ENCODE measurements at places on chromosomes 11 and 22.

GRCh38 chr11:69636512-69637197 is 4.3 kb upstream of the CCND1 start:
- H3K27me3 ChIP-seq: no peaks in the 10 kb centered on the region
- DNase-seq: no peak
- H3K36me3 ChIP-seq: no peaks in the 10 kb centered on the region
- peaks cover 56% of the 10 kb centered on the region for H3K4me1 ChIP-seq
- peak overlapping the region; percentile 87 for H3K27ac ChIP-seq
- peak overlapping the region; percentile 36 for H3K4me3 ChIP-seq

DNA sequence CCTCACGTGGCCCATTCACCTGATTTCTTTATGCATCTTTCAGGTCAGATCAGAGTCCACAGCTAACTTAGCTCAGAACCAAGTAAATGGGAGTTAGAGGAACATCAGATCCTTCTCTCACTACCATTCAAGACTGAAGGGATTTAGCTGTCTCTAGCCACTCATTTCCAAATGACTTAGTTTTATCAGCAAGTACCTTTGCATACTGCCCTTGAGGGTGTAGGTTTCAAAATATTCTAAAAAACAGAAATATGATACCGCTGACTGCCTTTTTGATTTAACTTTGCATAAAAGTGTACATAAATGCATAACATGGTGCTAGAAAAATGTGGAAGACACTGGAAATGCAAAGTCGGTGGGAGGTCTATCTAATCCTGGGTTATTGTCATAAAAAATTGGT is 500.6 kb upstream of the CHORDC1 start:
- no peak overlapping the region for H3K27ac ChIP-seq
- H3K36me3 ChIP-seq: no peaks in the 10 kb centered on the region
- H3K4me3 ChIP-seq: no peak overlapping the region

GRCh38 chr11:13012056-13012661 is 3.0 kb downstream of the RASSF10 start:
- no peaks in the 10 kb centered on the region for H3K27me3 ChIP-seq
- no peak overlapping the region for H3K4me3 ChIP-seq
- H3K27ac ChIP-seq: no peak overlapping the region
- no peaks in the 10 kb centered on the region for H3K36me3 ChIP-seq
- DNase-seq: no peak

DNA sequence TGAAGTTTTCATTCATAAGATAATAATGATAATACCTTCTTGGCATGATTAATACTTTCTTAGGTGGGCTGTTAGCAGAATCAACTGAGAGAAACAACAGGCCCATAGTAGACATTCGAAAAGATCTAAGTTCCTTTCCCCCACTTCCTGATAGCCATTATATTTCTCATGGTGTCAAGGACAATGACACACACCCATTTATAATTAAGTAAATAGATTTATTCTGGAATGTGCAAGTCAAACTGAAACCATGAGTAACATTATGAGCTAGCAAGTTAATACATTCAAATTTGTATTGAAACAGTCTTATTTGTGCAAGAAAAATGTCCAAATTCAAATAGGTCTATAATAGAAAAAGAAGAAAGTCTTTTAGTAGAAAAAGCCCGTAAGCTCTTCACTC is 301.1 kb downstream of the GUCY1A2 start:
- H3K36me3 ChIP-seq: no peaks in the 10 kb centered on the region
- H3K27me3 ChIP-seq: no peaks in the 10 kb centered on the region
- H3K4me3 ChIP-seq: no peak overlapping the region
- H3K4me1 ChIP-seq: no peaks in the 10 kb centered on the region

- no peak overlapping the region for H3K27ac ChIP-seq
- no peak for DNase-seq
- no peaks in the 10 kb centered on the region for H3K36me3 ChIP-seq
- no peak overlapping the region for H3K4me3 ChIP-seq
- no peaks in the 10 kb centered on the region for H3K4me1 ChIP-seq
Measured at GRCh38 chr11:125931668-125932067, 14.2 kb upstream of the VSIG10L2 start.

GRCh38 chr11:111557425-111558111 is 17.0 kb downstream of the LAYN start:
- no peaks in the 10 kb centered on the region for H3K4me1 ChIP-seq
- no peak overlapping the region for H3K4me3 ChIP-seq
- peak overlapping the region; percentile 9 for H3K27ac ChIP-seq
- DNase-seq: no peak
- H3K27me3 ChIP-seq: no peaks in the 10 kb centered on the region

GRCh38 chr11:83728281-83728680 is 442.1 kb upstream of the CCDC90B start:
- H3K4me1 ChIP-seq: no peaks in the 10 kb centered on the region
- H3K4me3 ChIP-seq: no peak overlapping the region
- H3K27ac ChIP-seq: no peak overlapping the region

GRCh38 chr11:20161923-20162744 is 1.9 kb upstream of the DBX1 start:
- H3K4me3 ChIP-seq: no peak overlapping the region
- no peaks in the 10 kb centered on the region for H3K36me3 ChIP-seq
- H3K4me1 ChIP-seq: peaks cover 56% of the 10 kb centered on the region
- no peak for DNase-seq
- H3K27ac ChIP-seq: no peak overlapping the region

GRCh38 chr22:31229402-31230079 is 17.4 kb downstream of the LIMK2 start:
- H3K27ac ChIP-seq: peak overlapping the region; percentile 29
- H3K27me3 ChIP-seq: no peaks in the 10 kb centered on the region
- peaks cover 32% of the 10 kb centered on the region for H3K4me1 ChIP-seq
- H3K4me3 ChIP-seq: no peak overlapping the region

DNA sequence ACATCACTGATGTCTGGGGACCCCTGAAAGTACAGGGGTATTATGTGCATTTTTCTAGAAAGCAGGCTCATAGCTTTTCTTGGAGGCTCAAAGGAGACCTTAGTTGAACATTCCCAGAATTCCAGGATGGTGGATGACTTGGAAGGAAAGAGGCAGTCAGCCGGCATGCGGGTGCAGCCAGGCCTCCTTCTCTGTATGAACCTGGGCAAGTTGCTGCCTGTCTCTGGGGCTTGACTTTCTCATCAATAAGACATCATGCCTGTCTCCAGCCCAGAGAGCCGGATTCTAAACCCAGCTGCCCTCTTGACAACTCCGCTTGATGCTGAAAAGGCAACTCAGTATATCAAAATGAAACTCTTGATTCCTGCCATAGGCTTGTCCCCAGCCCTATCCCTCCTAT is 12.6 kb downstream of the MS4A15 start:
- no peak for DNase-seq
- H3K36me3 ChIP-seq: no peaks in the 10 kb centered on the region
- H3K4me1 ChIP-seq: no peaks in the 10 kb centered on the region
- no peak overlapping the region for H3K4me3 ChIP-seq
- H3K27me3 ChIP-seq: no peaks in the 10 kb centered on the region

DNA sequence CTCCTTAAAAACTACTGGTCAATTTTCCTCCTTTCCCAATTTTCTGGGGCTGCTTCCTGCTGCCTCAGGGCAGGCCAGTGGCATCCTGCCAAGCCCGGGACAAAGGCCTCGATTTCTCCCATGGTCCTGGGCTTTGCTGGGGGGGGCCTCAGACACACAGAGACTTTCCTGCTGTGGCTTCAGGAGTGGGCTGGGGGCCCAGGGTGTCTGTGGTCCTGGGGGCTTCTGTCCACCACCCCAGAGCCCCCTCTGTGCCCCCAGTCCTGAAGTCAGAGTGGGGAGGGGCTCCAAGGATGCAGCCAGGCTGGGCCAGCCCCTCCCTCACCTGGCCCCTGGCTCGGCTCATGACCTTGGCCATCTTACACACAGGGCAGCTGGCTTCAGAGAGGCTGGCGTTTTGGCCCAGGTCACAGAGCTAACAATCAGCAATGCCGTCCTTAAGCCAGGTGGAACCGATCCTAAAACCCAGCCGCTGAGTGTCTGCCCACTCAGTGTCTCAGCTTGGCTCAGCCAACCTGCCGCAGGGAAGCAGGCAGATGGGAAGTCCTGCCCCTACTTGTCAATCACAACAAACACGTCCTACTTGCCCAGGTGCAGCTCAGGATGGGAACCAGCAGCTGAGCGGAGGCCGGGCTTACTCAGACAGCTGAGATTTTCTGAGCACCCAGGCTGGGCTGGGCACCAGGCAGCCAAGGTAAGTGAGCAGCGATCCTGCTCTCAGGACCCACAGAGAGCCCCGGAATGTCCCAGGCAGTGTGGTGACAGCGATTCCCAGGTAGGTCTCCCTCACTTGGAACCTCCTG is 34.6 kb downstream of the OSBPL5 start:
- DNase-seq: no peak
- no peaks in the 10 kb centered on the region for H3K27me3 ChIP-seq
- no peaks in the 10 kb centered on the region for H3K4me1 ChIP-seq
- no peak overlapping the region for H3K27ac ChIP-seq
- H3K4me3 ChIP-seq: no peak overlapping the region

GRCh38 chr11:134393638-134394037 is 18.4 kb downstream of the B3GAT1 start:
- peaks cover 12% of the 10 kb centered on the region for H3K4me1 ChIP-seq
- no peaks in the 10 kb centered on the region for H3K27me3 ChIP-seq
- no peak overlapping the region for H3K4me3 ChIP-seq
- H3K27ac ChIP-seq: no peak overlapping the region

- H3K4me3 ChIP-seq: no peak overlapping the region
- no peaks in the 10 kb centered on the region for H3K36me3 ChIP-seq
- no peaks in the 10 kb centered on the region for H3K4me1 ChIP-seq
- H3K27ac ChIP-seq: no peak overlapping the region
- DNase-seq: no peak
- H3K27me3 ChIP-seq: no peaks in the 10 kb centered on the region
Measured at GRCh38 chr11:75028724-75029123, 40.0 kb downstream of the NEU3 start.

DNA sequence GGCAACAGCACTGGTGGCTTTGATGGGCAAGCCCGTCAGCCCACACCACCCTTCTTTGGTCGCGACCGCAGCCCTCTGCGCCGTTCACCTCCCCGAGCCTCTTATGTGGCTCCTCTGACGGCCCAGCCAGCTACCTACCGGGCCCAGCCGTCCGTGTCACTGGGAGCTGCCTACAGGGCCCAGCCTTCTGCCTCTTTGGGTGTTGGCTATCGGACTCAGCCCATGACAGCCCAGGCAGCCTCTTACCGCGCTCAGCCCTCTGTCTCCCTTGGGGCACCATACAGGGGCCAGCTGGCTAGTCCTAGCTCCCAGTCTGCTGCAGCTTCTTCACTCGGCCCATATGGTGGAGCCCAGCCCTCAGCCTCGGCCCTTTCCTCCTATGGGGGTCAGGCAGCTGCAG is 8.0 kb downstream of the RBM14 start:
- no peak overlapping the region for H3K4me3 ChIP-seq
- no peak overlapping the region for H3K27ac ChIP-seq
- H3K36me3 ChIP-seq: peaks cover 72% of the 10 kb centered on the region
- DNase-seq: no peak

DNA sequence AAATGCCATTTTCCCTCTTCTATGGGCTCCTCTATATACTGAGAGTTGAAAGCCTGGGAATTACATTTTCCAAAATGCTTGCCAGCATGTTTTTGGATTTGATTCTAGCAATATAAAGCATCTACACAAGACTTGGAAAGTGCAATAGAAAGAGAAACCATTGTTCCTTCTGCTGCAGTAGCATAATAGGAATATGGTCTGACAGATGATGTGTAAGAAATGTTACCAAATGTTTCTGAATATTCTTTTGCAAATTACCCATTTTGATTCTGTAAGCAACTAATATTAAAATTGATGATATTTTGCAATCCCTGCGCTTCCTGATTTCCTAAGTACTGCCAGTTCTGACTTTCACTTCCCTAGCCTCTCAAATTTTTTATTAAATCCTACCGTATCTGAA is 61.6 kb downstream of the CASP12 start:
- no peaks in the 10 kb centered on the region for H3K27me3 ChIP-seq
- no peak overlapping the region for H3K27ac ChIP-seq
- no peaks in the 10 kb centered on the region for H3K36me3 ChIP-seq
- no peak overlapping the region for H3K4me3 ChIP-seq
- no peak for DNase-seq

- DNase-seq: no peak
- H3K27me3 ChIP-seq: no peaks in the 10 kb centered on the region
- H3K4me1 ChIP-seq: no peaks in the 10 kb centered on the region
Measured at GRCh38 chr11:12508151-12508751, 130.9 kb downstream of the PARVA start.

GRCh38 chr11:73659961-73660360 is 13.6 kb downstream of the PLEKHB1 start:
- H3K36me3 ChIP-seq: no peaks in the 10 kb centered on the region
- no peak overlapping the region for H3K4me3 ChIP-seq
- H3K27me3 ChIP-seq: no peaks in the 10 kb centered on the region
- DNase-seq: no peak
- no peaks in the 10 kb centered on the region for H3K4me1 ChIP-seq

- peaks cover 99% of the 10 kb centered on the region for H3K4me1 ChIP-seq
- no peak overlapping the region for H3K4me3 ChIP-seq
- DNase-seq: no peak
- H3K36me3 ChIP-seq: no peaks in the 10 kb centered on the region
- H3K27me3 ChIP-seq: no peaks in the 10 kb centered on the region
- peak overlapping the region; percentile 52 for H3K27ac ChIP-seq
Measured at GRCh38 chr11:128507936-128508335, 79.4 kb downstream of the ETS1 start.

Measured in tibial nerve (tissue), 4 donors.